Activated naive CD4-positive, alpha-beta T cell treated with anti-CD3 and anti-CD28 coated beads for 36 hours (primary cell): ENCODE measurements at places on chromosomes 6 and 20. TPM values are rescaled to one million over a fixed set of nuclear protein-coding genes. Genes with fewer than 3 reads are reported as not detected.
A peak's percentile ranks its signal among the peaks of the same experiment; 100 is the strongest.

The CLDN20 gene
- not detected for total RNA-seq

- peak overlapping the region; percentile 56 for H3K27ac ChIP-seq
- H3K4me1 ChIP-seq, result peaks cover 24% of the 10 kb centered on the region
- no peaks in the 10 kb centered on the region for H3K36me3 ChIP-seq
- no peak overlapping the region for H3K4me3 ChIP-seq
- H3K27me3 ChIP-seq, result peaks cover 7% of the 10 kb centered on the region
- peak; percentile 59 for DNase-seq
Observed at GRCh38 chr6:157535340-157536222, 154.6 kb downstream of the ZDHHC14 start.

GRCh38 chr20:64155258-64156135, 8.8 kb upstream of the MYT1 start:
- H3K4me3 ChIP-seq, result no peak overlapping the region
- DNase-seq, result no peak
- H3K36me3 ChIP-seq, result no peaks in the 10 kb centered on the region
- H3K4me1 ChIP-seq, result no peaks in the 10 kb centered on the region
- H3K27ac ChIP-seq, result no peak overlapping the region
- peaks cover 12% of the 10 kb centered on the region for H3K27me3 ChIP-seq

The SEMG1 gene
- total RNA-seq, result not detected

The CCM2L gene
- not detected for total RNA-seq

DNA sequence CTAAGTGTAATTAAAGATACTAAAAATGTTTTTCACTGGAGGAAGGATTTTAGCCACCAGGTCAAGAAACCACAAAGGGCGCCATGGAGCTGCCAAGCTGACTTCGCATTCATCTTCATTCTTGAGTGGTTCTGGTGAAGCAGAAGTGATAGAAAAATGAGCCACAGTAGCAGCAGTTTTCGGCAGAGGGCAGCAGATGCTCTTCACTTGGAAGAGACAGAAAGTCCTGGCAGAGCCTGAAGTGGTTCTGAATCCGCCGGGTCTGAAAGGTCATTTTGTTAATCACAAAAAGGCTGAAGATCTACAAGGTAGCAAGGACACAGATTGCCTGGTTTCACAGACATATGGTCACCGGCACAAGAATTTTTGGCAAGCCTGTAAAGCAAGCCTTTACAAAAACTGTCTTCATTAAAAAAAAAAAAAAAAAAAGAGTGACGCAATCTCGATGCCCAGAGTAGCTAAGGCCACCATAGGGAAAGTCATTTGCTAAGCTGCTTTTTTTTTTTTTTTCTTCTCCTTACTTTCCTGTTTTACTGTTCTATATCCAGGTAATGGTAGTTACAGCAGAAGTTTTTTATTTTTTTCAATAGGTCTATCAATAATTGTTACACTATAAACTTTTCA, 345.1 kb upstream of the AGPAT4 start:
- no peaks in the 10 kb centered on the region for H3K36me3 ChIP-seq
- no peaks in the 10 kb centered on the region for H3K27me3 ChIP-seq
- peak; percentile 6 for DNase-seq

DNA sequence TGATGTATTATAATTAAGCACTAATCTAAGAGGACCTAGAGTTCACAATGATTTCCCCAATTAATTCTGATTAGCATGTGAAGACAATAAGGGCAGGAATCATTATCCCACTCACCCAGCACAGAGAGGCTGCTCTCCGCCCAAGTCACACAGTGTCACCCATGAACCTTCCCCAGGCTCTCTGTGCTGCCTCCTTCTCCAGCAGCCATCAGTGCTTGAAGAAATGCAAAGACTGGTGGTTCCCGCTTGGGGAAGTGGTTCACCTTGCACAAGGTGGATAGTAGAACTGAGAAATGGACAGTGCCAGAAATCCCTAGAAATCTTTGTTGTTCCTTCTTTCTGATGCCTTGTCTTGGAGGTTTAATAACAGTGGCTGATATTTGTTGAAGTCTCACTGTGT, 401.3 kb downstream of the QKI start:
- no peaks in the 10 kb centered on the region for H3K4me1 ChIP-seq
- no peak overlapping the region for H3K4me3 ChIP-seq
- H3K27me3 ChIP-seq, result peaks cover 17% of the 10 kb centered on the region
- no peak overlapping the region for H3K27ac ChIP-seq
- H3K36me3 ChIP-seq, result no peaks in the 10 kb centered on the region

DNA sequence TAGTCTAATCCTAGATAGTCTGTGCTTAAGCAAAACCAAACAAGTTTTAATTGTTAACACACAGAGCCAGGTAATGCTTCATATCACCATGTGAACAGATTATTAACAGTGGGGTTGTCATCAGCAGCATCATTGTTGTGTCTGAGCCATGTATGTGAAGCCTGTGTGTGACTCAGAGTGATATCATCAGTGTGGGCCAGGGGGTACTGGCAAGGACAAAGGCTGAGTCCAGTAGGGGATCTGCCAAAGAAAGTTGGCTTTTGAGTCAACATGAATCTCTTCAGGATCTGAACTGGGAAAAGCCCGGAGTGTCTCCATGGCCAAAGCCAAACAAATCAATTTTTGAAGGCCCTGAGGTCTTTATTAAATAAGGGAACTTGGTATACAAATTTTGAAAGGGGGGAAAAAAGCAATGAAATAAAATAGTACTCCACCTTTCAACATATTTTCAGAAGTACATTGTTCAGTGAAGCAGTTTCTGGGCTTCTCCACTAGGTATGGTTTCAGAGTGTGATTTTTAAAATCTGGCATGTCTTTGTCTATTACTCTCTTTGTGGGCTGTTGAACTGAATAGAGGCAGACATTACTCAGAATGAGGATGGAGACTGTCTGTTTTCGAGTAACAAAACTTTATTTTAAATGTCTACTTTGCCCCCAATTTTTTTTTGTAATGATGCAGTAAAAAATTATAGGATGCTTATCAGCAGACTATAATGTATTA, 444.2 kb upstream of the JAG1 start:
- no peaks in the 10 kb centered on the region for H3K4me1 ChIP-seq
- no peaks in the 10 kb centered on the region for H3K36me3 ChIP-seq
- no peak overlapping the region for H3K27ac ChIP-seq
- DNase-seq, result no peak

GRCh38 chr6:46628976-46629375, 23.6 kb downstream of the CYP39A1 start:
- no peak overlapping the region for H3K27ac ChIP-seq
- H3K36me3 ChIP-seq, result no peaks in the 10 kb centered on the region
- H3K4me3 ChIP-seq, result no peak overlapping the region
- no peak for DNase-seq

The NKX2-4 gene
- total RNA-seq, result not detected

GRCh38 chr6:17280138-17280537, 1.0 kb upstream of the RBM24 start:
- H3K27me3 ChIP-seq, result peaks cover 51% of the 10 kb centered on the region
- DNase-seq, result no peak
- H3K27ac ChIP-seq, result no peak overlapping the region
- no peak overlapping the region for H3K4me3 ChIP-seq
- no peaks in the 10 kb centered on the region for H3K36me3 ChIP-seq

DNA sequence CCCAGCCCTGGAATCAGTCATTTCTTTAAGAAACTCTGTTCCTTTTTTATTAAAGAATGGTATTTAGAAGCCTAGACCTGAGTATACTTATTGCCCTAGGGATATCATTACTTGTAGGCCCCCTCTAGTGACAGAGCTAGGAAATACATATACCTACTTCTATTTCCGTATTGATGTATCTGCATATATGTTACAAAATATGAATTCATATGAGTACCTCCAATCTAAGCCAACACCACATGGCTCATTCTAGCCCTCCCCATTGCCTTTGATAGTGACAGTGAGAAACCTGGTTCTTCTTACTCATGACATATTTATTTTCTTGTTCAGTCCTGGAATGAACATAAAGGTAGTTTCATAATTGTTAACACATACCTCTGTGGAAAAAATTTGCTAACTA, 137.2 kb downstream of the FARS2 start:
- peak; percentile 64 for DNase-seq
- no peak overlapping the region for H3K27ac ChIP-seq
- no peak overlapping the region for H3K4me3 ChIP-seq

The FAM83C gene
- total RNA-seq, result not detected

The PRR18 gene
- total RNA-seq, result not detected

DNA sequence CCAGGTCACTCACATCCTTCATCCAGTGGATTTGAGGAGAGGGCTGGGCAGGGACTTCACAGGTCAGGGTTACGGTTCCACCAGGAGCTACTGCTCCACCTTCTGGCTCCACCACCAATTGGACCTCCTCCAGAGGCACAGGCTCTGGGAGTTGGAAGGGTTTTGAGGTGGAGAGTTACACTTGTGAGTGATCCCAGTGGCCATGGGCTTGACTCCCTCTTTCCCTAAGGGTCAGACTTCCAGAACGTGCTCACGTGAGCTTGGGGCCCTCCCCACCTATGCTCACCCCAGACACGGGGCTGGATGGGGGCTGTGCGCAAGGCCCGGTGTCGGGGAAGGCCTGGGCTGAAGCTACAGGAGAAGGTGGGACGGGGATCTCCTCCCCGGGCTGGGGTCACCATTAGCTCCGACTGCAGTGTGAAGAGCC, 1.5 kb downstream of the AGER start:
- peaks cover 24% of the 10 kb centered on the region for H3K36me3 ChIP-seq
- H3K4me1 ChIP-seq, result peaks cover 60% of the 10 kb centered on the region
- H3K27ac ChIP-seq, result peak overlapping the region; percentile 19
- H3K4me3 ChIP-seq, result no peak overlapping the region

DNA sequence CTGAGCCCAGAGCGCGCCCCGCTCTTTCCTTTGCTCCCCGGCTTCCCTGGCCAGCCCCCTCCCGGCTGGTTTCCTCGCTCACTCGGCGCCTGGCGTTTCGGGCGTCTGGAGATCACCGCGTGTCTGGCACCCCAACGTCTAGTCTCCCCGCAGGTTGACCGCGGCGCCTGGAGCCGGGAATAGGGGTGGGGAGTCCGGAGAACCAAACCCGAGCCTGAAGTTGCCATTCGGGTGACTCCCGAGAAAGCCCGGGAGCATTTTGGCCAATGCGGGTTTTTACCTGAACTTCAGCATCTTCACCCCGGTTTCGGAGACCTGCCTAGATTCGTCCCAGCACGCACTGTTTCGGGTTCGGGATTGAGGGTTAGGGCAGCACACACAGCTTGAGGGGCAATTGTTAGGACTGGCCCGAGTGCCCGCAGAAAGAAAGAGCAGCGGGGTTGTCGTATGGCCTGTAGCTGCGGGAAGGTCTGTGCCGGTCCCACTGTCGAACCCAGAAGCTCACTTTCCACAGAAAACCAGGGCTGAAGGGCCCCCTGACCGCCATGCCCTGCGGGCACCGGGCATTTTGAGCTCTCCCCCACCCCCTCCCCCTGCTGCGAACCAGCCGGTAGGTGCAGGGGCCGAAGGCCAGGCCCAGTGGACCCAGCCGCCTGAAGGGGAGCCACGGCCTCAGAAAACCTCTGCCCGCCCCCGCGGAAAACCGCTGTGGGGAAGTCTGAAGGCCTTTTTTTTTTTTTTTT, 2.1 kb downstream of the FOXP4 start:
- H3K4me3 ChIP-seq, result peak overlapping the region; percentile 83
- H3K36me3 ChIP-seq, result peaks cover 5% of the 10 kb centered on the region
- H3K27me3 ChIP-seq, result no peaks in the 10 kb centered on the region

The FUT9 gene
- not detected for total RNA-seq

DNA sequence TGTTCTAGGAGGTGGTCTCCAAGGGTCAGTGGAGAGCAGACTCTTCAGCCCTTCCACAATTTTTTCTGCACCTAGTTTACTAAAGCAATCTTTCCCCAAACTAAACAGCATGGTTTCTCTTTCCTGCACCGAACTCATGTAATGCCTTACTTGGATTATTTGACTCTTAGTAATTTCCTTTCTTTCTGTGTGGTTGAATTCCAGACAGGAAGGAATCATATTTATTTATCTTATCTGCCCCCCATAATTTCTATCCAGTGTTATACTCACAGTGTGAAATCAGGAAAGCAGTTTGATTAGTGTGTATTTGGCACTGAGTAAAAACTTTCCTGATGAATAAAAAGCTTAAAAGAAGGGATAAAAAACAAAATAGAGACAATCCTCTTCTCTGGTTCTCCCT, 140.3 kb upstream of the STMND1 start:
- peaks cover 7% of the 10 kb centered on the region for H3K4me1 ChIP-seq
- DNase-seq, result no peak
- no peak overlapping the region for H3K27ac ChIP-seq
- H3K4me3 ChIP-seq, result no peak overlapping the region
- no peaks in the 10 kb centered on the region for H3K36me3 ChIP-seq
- peaks cover 11% of the 10 kb centered on the region for H3K27me3 ChIP-seq

DNA sequence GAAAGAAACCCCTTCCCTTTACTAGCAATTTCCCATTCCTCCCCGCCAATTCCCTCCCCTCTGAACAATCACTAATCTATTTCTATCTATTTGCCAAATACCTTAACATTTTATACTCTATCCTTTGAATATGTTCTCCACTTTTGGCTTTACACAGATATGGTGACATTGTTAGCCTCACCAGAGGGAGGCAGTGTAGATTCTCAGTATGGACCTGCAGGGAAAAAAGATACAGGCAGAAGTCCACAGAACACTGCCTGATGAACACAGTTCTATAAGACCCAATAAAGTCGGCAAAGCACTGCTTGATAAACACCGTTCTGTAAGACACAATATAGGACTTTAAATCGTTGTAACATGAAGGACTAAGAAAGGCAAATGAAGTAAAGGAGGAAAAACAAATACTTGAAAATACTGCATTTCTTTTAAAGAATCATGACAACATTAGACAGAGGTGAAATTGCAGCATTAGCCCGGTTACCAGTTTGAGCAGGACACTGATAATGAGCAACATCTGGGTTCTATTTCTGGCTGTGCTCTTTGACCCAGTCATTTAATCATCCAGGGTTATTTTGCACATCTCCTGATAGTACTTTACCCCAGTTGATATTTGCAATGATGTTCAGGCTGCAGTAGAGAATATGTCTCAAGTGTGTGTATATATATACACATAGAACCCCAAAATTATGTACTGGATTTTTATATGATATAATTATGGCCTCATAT, 296.8 kb downstream of the UTRN start:
- H3K27ac ChIP-seq, result no peak overlapping the region
- H3K36me3 ChIP-seq, result peaks cover 4% of the 10 kb centered on the region
- H3K4me3 ChIP-seq, result no peak overlapping the region
- no peaks in the 10 kb centered on the region for H3K27me3 ChIP-seq

The COL9A3 gene
- not detected for total RNA-seq
